Stimulated activated CD4-positive, alpha-beta T cell treated with anti-CD3 and anti-CD28 coated beads, Interleukin-1b, Interleukin-23, amount 100 ng/mL, for 24 hours (primary cell): ENCODE measurements at places on chromosomes 6 and 20.

- peak; percentile 19 for DNase-seq
These were observed 538 bp upstream of the ZFP64 start for GRCh38 chr20:52191916-52192718.

DNA sequence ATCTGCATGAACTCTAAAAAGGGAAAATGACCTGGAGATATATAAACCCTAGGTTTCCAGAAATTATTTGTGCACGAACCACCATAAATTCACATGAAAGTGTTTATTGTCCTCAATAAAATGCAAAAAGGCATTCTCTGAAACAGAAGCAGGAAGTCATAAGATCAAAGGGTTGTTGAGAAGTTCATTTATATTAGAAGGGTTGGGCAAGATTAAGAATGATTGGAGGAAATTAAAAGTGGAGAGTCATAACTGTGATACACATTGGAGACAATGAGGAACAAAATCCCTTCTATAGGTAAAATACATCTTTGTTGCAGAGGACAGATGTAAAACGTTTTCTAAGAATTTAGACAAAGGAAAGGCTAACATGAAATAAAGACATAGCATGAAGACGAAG, 476.8 kb downstream of the CBLN4 start:
- DNase-seq: no peak

DNA sequence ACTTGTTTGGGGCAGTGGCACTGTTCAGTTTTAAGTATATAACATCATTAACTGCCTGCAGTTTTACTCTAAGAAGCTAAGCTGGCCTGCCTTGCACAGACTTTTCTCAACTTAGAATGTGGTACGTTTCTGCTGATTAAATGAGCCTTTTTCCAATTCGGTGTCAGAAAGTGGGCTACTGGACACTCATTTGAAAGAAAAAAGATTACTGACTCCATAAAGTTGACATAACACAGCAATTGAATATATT, 2.1 kb downstream of the ZMYND8 start:
- no peak for DNase-seq

DNA sequence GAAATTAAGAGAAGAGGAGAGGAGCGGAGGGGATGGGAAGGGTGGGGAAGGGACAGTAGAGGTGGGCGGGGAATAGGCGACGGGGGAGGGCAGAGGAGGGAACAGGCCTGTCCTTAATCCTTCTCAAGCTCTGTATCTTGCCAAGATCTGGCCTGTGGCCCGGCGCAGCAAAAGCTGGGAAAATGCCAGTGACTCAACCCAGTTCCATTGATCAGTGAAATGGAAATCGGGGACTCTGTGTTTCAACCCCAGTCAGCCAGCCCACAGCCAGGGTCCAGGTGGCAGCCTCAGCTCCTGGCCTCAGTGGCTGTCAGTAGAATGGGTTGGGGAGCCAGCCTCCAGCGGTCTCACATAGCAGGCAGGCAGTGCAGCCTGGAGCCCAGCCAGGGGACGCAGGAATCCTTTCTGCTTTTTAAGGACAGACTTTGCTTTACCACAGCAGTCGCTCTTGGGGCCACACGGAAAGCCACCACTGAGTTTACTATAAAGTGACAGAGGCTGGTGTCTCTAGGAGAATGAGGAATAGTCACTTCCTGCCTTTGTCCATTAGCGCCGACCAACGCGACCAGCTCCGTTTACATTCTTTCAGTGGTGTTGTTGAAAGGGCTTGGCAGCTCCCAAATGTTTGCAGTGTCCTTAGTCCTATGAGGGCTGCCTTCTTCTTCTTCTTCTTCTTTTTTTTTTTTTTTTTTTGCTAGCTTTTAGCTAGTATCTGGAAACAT, 128.0 kb downstream of the RIN2 start:
- no peak for DNase-seq

- no peak for DNase-seq
These were observed 1.2 kb downstream of the TREML2 start for GRCh38 chr6:41199552-41200246.

- no peak for DNase-seq
These were observed 124.2 kb upstream of the GMDS start for GRCh38 chr6:2369606-2370005.

DNA sequence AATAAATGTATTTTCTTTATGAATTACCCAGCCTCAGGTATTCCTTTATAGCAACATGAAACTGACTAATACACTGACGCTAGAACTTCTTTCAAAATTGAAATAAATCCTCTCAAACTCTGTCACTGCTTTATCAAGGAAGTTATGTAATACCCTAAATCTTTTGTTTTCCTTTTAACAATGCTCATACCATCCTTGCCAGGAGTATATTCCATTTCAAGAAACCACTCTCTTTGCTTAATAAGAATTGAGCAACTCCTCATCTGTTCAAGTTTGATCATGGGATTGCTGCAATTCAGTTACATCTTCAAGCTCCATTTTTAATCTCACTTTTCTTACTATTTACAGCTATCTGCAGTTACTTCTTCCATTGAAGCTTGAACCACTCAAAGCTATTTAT, 707.6 kb upstream of the MARCKS start:
- DNase-seq: no peak

DNA sequence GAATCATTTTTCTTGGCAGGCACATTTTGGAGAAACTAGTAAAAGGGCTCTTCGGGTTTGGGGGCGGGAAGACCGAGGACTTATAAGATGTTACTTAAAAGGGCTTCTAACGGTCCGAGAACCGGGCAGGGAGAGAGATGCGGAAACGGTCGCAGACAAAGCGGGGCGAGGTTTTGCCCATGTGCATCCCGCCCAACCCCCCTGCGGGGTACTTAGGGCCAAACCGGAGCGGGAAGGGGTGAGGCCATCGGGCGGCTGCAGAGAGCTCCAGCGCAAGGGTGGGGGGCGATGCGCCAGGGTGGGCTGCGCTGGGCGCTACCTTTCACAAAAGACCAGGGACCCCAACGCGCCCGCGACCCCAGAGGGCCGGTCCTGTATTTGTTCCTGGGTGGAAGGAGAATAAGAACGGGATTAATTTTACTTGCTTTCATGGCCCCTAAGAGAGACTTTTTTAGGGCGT, 616 bp downstream of the TUBB start:
- DNase-seq: peak; percentile 40

GRCh38 chr6:57064809-57065208, 18.3 kb downstream of the KIAA1586 start:
- no peak for DNase-seq

DNA sequence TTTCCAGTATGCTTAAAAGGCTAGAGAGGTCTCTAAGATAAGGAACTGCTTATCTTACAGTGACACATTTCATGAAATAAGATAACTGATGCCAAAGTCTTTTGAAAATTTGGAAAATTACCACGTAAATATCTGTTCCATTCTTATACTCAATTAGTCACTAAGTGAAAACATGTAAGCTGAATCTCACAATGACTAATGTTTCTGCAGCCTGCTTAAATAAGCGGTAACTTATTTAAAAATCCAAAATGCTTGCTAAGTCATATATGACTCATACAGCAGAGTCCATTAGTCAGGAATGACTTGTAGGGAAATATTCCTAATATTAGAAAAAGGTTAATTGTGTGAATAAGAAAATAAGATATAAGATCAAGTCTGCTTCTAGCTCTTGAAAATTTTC, 27.8 kb upstream of the LGSN start:
- DNase-seq: no peak

DNA sequence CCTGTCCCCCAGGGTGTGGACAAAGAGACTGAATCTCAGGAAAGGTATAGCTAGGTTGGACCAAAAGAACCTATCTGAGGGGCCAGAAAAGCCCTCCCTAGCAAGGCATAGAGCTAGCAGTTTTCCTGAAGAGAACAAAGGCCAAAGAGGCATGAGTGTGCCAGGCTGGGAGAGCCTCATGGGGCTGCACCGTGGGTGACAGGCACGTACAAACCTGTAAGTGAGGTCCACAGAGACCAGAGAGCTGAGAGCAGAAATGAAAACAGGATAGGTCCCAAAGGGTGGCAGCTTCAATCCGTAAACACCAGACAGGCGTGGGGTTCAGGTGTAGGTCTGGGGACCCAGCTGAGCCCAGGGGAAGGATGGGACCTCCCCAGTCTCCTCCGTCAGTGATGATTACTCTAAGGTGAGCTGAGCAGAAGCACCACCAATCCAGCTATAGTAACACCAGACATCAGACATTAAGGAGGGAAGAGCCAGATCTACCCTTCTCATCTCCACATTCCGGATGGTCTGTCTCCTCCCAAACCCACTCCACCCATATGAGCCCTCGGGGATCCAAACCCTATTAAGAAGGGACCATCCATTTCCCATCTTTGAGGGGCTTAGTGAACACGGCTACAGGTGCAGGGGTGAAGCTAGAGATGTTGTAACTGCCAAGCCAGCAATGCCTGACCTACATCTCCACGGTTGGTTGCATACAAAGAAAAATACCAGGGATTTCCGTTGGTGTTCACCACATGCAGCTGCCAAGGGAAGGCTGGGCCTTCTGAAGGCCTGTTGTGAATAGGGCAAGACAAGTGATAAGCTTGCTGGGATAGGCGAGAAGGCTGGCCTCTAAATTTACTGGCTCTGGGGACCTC, 38.3 kb downstream of the BCL2L1 start:
- DNase-seq: no peak

DNA sequence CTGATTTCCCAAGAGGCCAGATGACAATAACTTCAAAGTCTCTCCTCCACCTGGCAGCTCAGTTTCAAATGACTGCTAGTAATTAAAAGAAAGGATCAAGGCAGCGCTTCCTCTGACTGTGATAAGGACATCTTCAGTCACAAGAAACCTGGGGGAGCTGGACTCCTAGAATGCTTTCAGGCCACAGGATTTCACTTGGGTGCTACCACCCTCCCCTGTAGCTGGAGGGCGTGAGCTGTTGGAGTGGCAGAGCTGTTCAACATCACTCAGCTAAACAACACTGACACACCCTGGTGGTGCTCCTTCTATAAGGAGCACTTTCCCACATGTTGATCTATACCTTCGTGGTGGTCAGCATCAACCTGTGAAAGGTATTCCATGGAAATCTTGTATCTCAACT, 2.2 kb upstream of the CNR1 start:
- DNase-seq: no peak

GRCh38 chr20:62736026-62736406, 27.4 kb downstream of the NTSR1 start:
- DNase-seq: no peak

DNA sequence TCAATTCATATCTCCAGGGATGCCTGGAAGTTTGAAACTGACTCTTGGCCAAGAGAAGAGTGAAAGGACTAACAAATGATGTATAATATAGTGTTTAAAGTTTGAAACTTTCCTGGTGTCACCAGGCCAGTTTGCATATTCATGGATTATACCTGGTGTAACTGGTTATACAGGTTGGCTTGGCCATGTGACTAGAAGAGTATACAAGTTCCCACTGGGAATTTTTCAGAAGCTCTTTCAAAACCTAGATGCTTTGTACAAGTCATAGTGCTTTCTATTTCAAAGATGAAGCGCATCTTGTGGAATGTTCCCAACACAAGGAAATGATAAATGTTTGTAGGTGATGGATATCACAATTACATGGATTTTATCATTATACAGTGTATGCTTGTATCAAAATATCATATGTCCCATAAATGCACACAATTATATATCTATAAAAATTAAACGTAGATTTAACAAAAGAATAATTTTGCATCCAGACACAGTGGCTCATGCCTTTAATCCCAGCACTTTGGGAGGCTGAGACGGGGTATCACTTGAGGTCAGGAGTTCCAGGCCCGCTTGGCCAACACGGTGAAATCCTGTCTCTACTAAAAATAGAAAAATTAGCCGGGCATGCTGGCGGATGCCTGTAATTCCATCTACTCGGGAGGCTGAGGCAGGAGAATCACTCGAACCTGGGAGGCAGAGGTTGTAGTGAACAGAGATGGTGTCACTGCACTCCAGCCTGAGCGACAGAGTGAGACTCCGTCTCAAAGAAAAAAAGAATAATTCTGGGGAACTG, 1420.2 kb downstream of the GRIK2 start:
- DNase-seq: no peak

GRCh38 chr6:147560670-147561069, 52.2 kb downstream of the SAMD5 start:
- no peak for DNase-seq

- DNase-seq: no peak
These were observed 59.8 kb upstream of the SIRPA start for GRCh38 chr20:1835186-1836035.

GRCh38 chr6:31680226-31681134, at the start of gene LY6G5C:
TSS of gene LY6G5C (minus strand) at chr6:31681067. CDS start at chr6:31680373, 694 bp downstream.
- DNase-seq: no peak

GRCh38 chr6:136552054-136552453, 1.8 kb upstream of the MAP7 start:
- DNase-seq: no peak

DNA sequence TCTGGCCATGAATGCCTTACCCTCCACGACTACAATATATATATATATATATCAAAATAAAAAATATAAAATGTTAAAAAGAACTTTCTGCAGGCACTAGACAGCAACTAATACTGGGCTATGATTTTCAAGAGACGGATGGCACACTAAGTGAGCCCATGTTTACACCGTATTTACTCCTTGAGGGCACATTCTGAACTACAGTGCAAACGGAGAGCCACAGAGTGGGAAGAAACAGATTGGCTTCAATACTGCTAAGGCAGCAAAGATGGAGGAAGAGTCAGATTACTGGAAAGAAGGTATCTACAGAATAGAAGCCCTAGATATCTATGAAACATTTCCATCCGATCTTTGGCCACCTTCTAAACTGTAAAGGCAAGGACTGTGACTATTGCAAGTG, 330.3 kb downstream of the HTR1B start:
- no peak for DNase-seq

DNA sequence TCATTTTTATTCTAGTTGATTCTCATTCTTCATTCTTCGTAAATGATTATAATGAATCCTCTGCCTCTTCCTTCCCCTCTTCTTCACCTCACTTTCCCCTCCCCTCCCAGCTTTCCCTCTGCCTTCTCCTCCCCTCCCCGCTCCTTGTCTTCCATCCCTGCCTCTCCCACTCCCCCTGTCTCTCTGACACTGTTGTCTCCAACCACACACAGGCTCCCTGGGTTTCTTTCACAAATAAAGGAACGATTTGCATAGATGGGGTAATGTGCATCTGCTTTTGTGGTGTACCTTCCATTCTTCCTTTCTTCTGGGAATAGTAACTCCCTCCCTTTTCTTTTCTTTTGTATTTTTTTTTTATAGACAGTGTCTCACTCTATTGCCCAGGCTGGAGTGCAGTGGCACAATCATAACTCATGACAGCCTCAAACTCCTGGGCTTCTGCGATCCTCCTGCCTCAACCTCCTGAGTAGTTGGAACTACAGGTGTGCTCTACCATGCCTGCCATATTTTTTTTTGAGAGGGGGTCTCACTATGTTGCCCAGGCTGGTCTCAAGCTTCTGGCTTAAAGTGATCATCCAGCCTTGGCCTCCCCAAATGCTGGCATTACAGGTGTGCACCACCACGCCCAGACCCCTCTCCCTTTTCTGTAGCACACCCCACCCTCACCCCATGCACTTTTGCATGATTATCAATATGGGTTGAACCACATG, 318.6 kb downstream of the PRKN start:
- no peak for DNase-seq
